Midbrain (tissue), 1 donor: ENCODE measurements at places on chromosomes 1 and 21.
A peak's percentile ranks its signal among the peaks of the same experiment; 100 is the strongest.

DNA sequence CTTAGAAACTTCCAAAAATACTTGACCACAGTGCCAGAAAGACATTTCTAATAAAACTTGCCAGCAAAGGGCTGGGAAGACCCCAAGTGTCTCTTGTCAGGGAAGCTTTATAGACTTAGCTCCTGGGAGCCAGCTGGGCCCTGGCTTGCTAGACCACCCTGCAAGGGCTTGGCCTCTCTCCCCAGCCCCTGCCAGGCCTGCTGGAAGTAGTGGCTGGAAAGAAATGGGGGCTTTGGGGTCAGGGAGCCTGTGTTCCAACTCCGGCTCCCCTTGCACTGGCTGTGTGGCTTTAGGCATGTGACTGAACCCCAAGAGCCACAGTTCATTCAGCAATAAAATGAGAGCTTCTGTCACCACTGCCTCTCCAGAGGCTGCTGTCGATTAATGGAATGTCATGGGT, 31.1 kb downstream of the H3-3A start:
- DNase-seq = no peak

DNA sequence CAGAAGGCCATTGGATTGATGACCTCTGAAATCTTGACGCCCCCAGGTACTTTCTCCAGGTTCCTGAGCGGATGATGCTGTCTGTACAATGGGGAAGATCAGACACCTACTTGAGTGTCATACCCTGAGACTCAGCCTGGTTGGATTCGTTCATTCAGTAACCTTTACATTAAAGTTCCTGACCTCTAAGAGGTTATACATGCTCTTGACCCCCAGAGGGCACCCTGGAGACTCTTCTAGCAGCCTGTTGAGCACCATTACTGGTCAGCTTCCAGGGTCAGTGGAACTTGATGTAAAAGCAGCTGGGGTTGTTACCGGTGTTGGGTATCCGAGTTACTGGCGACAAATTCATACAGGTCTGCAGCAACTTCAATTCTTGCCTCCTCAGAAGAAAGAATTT, 114.3 kb upstream of the ZNF678 start:
- no peak for DNase-seq

DNA sequence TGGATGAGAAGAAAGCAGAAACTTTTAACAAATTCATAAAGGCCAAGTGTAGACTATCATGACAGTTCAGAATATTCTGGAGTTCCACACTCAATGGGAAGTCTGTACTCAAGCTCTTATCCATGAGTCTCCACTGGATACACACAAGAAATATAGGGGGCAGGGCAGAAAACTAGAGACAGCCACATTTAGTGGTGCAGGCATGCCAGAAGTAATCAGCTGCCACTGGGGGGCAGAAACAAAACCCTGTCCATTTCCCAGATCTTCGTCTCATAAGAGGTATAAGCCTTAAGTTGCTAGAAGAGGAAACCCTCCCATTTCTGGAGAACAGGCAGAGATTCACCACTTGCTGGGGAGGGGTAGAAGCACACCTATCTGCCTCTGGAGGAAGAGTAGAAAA, 166.8 kb upstream of the GALNT2 start:
- no peak for DNase-seq

DNA sequence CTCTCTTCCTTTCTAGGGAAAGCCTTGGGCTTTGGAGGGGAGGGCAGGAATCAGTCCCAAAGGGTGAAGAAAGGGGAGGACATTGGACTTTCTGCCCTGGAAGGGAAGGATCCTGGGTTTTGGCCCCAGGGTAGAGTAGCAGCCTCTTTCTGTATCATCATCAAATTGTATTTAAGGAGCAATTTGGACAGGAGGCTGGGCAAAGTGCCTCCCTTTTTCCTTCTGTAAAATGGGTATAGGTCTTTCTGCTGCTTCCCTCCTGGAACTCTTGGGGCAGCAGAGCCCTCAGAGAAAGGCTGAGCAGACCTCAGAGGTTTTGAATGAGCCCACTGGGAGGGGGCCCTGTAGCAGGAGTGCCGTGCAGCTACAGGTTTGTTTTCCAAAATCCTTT, 38.4 kb downstream of the ARHGEF10L start:
- no peak for DNase-seq

DNA sequence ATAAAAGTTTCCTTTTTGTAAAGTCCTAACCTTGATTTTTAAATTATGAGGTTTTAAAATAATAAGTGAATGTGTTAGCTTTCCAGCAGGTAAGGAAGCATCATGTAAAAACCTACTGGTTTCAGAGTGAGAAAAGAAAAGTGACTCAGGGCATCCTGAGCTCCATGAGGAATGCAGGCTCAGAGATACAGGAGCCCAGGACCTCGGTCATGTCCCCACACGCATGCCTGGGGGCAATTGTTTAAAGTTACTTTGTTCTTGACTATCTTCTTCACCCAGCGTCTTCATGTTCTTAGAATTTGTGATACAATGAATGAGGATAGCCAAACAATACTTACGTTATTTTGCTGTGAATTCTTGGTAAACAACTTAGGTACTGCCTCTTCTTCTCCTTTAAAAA, 117.4 kb upstream of the PLPPR5 start:
- no peak for DNase-seq

GRCh38 chr1:211353562-211354212, 27.1 kb downstream of the TRAF5 start:
- no peak for DNase-seq

DNA sequence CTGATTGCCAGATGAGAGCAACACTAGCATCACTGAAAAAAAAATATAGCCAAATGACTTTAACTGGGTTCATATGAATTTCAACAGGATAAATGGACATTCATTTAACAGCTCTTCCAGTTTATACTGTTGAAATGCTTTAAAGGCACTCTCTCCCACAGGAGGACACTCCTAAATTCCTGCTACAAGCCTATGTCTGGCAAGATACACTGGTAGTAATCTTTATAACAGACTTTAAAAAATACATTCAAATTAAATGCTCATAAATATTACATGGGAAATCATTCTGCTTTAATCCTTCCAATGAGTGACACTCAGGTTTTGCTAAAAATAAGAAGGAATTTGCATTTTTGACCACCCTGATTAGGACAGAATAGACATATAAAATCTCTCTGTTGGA, 526.7 kb upstream of the ADAMTS5 start:
- DNase-seq = no peak

GRCh38 chr1:114648503-114648902, 21.3 kb downstream of the DENND2C start:
- DNase-seq = no peak

GRCh38 chr1:223264983-223265908, 98.7 kb downstream of the SUSD4 start:
- DNase-seq = no peak

GRCh38 chr1:100526894-100527293, 11.0 kb upstream of the GPR88 start:
- DNase-seq = no peak

GRCh38 chr1:232340446-232340845, 289.5 kb downstream of the SIPA1L2 start:
- DNase-seq = no peak

- DNase-seq = no peak
These were observed 43.0 kb upstream of the RAP1A start for GRCh38 chr1:111576547-111576946.

GRCh38 chr1:2412773-2413494, 570 bp upstream of the PEX10 start:
- no peak for DNase-seq

DNA sequence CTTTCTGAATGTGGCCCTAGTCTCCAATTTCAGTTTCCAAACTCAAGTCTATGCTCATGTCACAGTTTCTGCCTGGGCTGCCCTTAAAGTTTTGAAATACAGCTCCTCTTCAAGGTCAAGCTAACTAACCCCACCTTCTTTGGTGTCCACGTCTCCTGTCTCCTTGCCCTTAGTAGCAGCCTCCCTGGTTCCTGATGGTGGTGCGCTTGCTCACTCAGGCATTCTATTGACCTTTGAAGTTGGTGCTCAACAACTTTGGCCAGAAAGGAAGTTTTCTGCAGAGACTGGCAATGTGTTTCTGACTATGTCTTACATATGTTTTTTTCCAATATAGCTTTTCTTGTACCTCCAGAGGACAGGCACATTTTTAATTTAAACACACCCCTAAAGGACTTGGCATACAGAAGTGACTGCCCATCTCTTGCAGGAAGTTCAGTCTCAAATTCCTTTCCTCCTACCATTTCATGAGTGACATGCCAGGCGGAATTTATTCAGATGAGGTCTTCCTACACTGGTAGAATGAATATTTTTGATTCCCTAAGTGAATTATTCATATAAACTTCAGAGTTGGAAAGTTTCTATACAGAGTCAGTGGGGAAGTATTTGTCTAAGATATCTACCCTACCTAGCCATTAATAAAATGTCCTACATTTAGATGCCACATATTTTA, 364.3 kb upstream of the USP24 start:
- no peak for DNase-seq

- no peak for DNase-seq
These were observed 272.9 kb upstream of the CSF3R start for GRCh38 chr1:36755303-36756230.

DNA sequence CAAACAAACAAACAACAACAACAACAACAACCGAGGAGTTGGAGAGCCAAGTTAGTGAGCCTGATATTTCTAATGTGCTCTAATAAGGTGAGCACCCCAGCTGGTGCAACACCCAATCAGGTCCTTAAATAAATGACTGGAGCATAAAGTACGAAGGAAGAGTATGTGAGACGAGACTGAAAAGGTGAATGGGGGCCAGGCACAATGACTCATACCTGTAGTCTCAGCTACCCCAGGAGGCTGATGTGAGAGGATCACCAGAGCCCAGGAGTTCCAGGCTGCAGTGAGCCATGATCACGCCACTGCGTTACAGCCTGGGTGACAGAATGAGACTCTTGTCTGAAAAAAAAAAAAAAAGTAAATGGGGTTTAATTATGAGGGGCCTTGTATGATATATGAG, 152.0 kb upstream of the ZRANB2 start:
- DNase-seq = no peak

- DNase-seq = no peak
These were observed 17.8 kb upstream of the CHRM3 start for GRCh38 chr1:239368436-239369109.

DNA sequence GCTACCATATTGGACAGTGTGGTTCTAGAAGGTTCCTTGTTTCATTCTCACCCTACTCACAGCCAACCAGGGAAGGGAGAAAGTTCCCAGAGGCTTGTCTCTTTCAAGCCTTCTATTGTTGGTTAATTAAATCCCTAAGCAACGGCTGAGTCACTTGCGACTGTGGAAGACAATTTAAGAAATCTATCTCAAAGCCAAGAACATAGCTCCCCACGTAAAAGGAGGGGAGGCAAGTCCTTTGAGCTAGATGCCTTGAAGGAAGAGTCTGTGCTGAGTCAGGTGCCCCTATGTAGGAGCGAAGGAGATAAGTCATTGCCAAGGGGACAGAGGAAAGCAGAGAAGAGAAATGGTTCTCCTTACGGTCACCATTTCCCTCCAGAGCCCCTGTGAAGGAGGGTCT, 79.4 kb upstream of the PPP2R5A start:
- DNase-seq = peak; percentile 33

- no peak for DNase-seq
These were observed 45.7 kb downstream of the PTGFR start for GRCh38 chr1:78536427-78536826.

DNA sequence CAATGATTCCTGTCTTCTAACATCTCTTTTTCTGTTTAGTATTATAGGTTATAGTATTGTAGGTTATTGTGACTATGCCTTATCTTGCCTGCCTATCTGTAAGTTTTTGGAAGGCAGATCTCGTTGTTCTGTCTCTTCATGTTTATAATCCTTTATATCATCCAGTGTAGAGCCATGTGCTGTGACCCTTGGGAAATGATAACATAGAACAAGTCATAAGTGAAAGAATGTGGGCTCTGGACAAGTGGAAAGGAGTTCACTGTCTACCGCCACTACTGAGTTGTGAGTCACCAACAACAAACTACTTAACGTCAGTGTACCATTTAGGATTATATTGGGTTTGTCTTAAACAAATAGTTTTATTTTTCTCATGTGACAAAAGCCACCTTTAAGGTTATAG, 139.3 kb downstream of the LYPLAL1 start:
- DNase-seq = no peak

- DNase-seq = no peak
These were observed 60.2 kb downstream of the MDM4 start for GRCh38 chr1:204576422-204576821.

- no peak for DNase-seq
These were observed 6.1 kb downstream of the MRPS21 start for GRCh38 chr1:150299716-150300115.

DNA sequence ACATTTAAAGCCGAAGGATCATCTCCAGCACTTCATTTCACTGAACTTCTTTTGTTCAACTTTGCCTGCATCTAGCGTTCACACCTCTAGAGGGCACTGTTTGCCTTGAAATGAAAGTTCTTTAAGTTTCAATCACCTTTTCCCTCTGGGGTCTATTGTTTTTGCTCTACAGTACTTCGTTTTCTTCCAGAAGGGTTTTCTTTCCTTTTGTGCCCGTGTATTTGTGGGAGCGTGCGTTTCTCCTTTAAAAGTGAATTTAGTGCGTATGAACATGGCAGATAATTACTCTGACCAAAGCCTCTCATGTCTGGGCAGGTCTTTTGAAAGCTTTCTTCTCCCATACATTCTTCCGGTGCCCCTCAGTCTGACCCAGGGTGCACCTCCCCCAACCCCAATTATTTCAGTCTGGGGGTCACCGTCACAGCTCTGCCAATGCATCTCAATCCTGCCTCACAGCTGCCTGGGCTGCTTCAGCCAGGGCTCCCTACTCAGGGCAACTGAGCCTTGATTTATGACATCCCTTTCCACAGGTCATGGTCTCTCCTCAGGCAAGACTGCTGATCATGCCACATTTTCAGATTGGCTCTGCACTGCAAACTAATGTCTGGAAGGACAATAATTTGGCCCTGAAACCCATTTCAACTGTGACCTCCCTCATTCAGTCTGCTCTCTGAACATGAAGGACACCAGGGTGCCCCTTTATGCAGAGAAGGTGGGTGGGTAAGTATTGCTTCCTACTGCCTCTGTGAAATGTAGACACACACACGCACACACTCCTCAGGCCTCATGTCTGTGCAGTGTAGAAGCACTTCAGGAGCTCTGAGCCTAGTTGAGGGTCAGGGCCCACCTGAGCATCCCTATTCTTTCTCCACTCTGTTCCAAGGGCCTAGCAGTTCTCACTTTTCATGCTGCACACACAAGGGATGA, 88.6 kb downstream of the NUF2 start:
- DNase-seq = peak; percentile 61

GRCh38 chr1:150548632-150549495, at the start of gene ADAMTSL4:
Gene ADAMTSL4 (plus strand): TSS chr1:150549408. CDS start chr1:150552289, 2,881 bp downstream.
- peak; percentile 21 for DNase-seq

- no peak for DNase-seq
These were observed 20.8 kb downstream of the GNAT2 start for GRCh38 chr1:109598655-109599054.

GRCh38 chr1:224489534-224490365, 55.2 kb upstream of the WDR26 start:
- no peak for DNase-seq
